ENCODE measurements at places on chromosomes 11 and 22.

GRCh38 chr11:69048031-69048693, 570 bp upstream of the TPCN2 start:
- no peak for DNase-seq

GRCh38 chr11:81036168-81036870, 1595.5 kb upstream of the TENM4 start:
- DNase-seq: no peak

GRCh38 chr22:33063611-33064010, 5.4 kb upstream of the SYN3 start:
- DNase-seq: no peak

- DNase-seq: no peak
Observed at GRCh38 chr11:32704261-32704660, 90.2 kb downstream of the CCDC73 start.

GRCh38 chr11:128053981-128054931, 533.1 kb downstream of the ETS1 start:
- DNase-seq: no peak

DNA sequence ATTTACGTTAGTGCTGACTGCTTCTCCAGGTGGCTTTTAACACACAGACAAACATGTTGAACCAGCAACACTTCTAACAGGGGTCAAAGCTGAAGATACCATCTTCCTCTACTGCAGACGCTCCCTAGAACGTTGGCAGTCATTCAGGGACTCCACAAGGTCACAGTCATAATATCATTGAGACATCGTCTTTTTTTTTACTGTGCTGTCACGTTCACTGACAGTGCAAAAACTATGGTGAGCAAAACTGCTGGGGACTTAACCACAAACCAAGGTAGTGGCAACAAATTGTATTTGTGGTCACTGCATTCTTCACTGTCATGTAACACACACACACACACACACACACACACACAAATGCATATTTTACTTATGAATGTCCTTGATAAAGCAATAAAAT, 244.9 kb downstream of the CASP12 start:
- DNase-seq: no peak

- peak; percentile 91 for DNase-seq
Observed at GRCh38 chr11:12802418-12803085, 128.3 kb downstream of the TEAD1 start.

DNA sequence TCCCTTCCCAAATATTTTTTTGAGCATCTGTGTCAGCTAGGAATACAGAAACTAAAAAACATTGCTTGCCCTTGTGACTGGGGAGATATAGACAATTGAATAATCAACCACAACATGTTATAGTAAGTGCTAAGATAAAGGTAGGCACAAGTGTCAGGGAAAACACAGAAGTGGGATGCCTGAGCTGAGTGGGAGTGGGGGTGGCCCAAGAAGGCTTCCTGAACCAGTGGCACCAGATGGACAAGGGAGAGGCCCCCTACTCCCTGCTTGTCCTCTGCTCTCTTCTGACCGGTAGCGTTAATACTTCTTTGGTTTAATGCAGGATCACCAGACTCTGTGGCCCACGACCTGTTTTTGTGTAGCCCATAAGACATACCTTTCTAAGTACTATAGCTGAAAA, 48.8 kb downstream of the PACS1 start:
- no peak for DNase-seq

DNA sequence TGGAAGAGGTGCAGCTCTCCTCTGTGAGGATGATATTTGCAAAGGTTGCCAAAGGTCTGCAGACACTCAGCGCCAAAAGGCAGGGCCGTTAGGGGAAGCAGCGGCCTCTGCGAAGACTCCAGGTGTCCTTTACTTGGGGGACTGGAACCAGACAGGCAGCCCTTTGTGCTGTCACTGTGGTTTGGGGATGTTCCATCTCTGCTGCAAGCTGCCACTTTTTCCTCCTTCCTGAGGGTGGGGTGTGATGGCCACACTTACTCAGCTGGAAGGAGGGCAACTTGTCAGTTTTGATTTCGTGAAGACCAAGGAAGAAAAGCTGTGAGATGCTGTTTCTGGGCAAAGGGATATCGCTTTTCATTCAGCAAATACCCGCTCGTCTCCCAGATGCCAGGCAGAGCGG, 96.5 kb upstream of the PRR5 start:
- DNase-seq: no peak

DNA sequence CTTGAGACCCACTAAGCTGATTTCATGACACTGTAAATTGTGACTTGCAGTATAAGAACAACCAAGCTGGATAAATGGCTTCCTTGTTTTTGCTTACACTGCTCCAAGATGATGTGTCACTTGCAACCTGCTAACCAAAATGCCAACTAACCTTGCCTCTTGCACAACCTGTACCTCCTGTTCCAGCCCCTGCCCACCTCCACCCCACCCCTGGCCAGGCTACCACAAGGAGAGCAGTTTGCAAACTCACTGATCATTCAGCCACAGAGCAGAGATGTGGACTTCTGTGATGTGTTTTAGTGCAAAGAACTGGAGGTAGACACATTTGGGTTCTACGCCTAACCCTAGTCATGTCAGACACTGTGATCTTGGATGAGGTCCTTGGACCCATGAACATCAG, 4.3 kb upstream of the APOL6 start:
- no peak for DNase-seq

Data from glomerular endothelial cell (primary cell).